SK-N-SH treated with all-trans-retinoic acid at 6 μM for 48 hours (cell line): ENCODE measurements at places on chromosomes 12 and 14.

DNA sequence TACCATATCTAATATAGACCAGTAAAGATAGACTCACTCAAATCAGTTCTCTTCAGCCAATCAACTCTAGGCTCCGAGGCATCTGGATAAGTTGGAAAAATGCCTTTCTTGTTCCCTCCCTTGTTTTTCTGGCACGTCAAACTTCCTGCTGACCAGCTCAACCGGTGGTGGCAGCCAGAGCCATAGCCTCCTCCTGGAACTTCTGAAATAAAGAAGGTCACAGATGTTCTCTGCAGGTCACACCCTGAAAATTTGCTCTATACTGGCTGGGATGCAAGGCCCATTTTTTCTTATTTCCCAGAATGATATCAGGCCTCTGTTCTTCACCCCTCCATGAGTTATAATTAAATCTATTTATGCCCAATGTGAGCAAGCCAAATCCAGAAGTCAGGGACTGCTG lies 81.9 kb downstream of the BMP4 start:
- ATAC-seq, result no peak

GRCh38 chr12:116670859-116671258 lies 67.0 kb downstream of the SPRING1 start:
- no peak for ATAC-seq

- ATAC-seq, result peak; percentile 77; the same call in 2 of the 3 replicates
These were observed 245.9 kb downstream of the NPAS3 start for GRCh38 chr14:33184587-33184986.

DNA sequence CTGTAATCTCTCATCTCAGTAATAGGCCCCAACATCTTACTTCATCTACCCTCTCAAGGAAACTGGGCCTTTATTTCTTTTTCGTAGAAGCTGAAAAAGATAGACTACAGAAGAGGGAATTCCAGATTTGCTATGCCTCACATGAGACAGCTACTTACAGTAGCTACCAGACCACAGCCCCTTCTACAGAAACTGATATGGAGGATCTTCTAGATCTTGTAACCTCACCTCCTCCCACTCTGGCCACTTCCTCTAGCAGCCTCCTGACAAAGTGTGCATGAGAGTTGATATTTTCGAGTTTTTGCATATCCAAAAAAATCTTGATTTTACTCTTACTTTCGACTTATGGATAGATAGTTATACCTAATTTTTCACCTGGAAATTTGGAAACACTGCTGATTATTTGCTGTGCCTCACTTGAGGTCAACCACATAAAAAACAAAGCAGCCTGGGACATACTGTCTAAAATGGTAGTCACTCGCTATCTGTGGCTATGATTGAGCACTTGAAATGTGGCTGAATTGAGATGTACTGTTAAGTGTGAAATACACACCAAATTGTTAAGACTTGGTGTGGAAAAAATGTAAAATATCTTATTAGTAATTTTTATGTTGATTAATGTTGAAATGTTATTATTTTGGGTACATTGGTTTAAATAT lies 86.3 kb upstream of the NID2 start:
- ATAC-seq, result no peak

DNA sequence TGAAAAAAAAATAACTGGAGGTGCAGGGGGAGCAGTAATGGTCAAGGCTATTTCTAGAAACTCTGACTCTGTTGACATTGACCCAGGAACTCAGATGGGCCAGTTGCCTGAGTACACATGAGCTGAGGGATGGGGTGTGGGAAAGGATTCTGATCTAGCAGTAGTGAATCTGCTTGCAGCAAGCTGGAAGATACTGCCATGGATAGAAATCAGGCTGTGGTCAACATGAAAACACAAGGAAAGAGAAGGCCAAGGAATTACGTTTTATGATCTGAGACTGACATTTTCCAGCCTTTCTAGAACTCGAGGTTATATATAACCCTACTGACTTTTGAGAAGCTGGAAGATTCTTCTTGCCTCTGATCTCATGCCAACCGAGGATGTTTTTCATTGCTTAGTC lies 90.0 kb downstream of the ANO6 start:
- ATAC-seq, result no peak

- no peak for ATAC-seq
These were observed 389.2 kb downstream of the RAD51B start for GRCh38 chr14:68208626-68209317.

GRCh38 chr12:24795699-24796347 lies 153.1 kb downstream of the BCAT1 start:
- ATAC-seq, result no peak

- peak; percentile 91 for ATAC-seq
These were observed 426.9 kb upstream of the MIS18BP1 start for GRCh38 chr14:45679853-45680252.

GRCh38 chr12:55036326-55037115 lies 16.7 kb downstream of the NEUROD4 start:
- ATAC-seq, result no peak

- peak; percentile 63 for ATAC-seq
These were observed 72.8 kb downstream of the PAPOLA start for GRCh38 chr14:96574633-96575632.

GRCh38 chr14:53378142-53378541 lies 225.0 kb upstream of the DDHD1 start:
- ATAC-seq, result no peak

- no peak for ATAC-seq
These were observed 597.5 kb upstream of the LMO3 start for GRCh38 chr12:17203497-17203896.

DNA sequence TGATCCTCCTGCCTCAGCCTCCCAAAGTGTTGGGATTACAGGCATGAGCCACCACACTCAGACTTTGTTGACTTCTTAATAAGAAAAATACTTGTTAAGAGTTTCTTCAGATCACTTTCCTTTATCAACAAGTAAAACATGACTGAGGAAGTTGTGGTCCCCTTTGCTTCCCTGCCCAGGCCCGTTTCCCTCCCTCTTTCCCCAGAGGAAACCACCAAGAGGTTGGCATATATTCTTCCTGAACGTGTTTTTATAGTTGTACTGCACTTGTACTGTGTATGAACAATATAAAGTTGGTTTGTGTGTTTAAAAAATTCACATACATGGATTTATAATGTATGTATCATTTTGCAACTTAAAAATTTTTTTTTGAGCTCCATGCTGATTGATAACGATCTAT lies 28.4 kb downstream of the PTPN11 start:
- no peak for ATAC-seq

- ATAC-seq, result no peak
These were observed 50.1 kb upstream of the STAC3 start for GRCh38 chr12:57300961-57301584.

DNA sequence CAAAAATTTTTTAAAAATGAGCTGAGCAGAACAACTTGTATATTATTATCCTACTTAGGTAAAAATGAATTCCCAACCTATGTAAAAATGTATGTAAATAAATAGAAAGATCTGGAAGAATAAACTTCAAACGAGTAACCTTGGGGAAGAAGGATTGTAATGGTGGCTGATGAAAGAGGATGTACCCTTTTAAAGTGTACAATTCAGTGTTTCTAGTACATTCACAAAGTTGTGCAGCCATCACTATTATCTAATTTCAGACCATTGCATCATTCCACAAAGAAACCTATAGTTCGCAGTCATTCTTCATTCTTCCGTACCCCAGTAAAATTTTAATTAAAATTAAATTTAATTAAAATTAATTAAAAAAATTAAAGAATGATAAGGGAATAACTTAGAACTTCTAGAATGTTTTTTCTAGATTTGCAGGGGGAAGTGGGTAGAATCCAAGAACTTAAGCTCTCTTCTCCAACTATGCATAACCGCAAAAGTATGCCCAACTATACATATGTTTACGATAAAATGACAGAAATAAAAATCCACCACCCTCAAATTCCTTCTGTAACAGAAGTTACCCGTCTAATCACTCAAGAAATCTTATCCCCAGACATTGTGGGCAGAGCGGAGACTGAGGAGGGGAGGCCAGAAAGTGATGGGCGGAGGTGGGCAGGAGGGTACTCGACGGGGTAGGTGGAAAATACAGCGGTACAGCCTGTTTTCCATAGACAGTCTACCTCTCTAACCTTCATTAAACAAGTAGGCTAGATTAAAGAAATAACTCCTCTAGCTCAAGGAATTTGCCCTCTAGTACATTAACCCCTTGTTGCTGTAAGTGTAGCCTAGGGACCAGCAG lies 921 bp downstream of the DEPDC4 start:
- peak; percentile 2; the same call in 2 of the 3 replicates for ATAC-seq

GRCh38 chr12:1882405-1882804 lies 36.0 kb downstream of the CACNA2D4 start:
- no peak for ATAC-seq

DNA sequence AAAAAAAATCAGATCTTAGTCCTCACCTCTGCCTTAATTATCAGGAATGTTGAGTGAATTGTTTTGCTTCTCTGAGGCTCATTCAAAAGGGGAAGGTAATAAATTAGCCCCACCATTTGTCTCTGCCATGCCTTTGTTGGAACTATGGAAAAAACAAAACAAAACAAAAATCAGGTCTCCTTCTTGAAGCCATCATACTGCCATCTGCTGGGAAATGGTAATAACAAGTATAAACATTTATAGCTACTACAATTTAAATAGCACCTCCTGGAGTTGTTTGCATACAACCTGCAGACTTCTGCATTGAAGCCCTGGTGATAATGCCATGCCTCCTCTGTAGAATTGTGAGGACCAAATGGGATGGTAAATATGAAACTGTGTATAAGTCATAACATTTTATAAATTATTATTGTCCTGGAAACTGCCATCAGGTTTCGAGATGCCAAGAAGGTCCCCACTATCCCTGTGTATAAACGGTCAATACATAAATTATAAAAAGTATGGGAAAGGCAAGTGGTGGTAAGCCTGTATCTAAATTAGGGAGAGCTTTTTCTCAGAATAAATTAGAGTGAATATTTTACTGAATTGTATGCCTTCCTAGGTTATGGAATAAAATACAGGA lies 87.2 kb upstream of the FGD4 start:
- ATAC-seq, result peak; percentile 82

DNA sequence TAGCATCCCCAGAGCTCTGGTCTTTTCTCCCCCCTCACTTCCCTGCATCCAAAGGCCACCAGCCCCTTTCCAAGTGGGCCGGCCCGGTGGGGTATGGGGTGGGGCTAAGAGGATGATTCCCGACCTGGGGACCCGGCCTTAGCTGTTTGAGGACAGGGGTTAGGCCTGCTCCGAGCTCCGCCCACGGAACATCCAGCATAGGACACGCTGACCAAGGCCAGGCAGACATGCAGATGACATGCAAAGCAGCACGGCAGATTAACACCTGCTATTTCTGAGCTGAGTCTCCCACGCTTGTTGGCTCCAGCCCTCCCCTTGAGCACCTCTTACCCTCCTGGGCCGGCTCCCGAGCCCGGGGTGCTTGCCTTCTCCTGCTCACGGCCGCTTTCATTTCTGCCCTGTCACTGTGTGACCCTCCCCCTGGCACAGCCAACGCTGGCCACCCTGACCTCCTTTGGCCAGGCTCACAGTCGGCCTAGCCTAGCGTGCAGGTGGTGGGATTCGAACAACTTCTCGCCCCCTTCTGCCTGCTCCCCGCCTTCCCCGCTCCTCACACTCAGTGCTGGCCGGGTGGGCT lies 40.2 kb downstream of the TEAD4 start:
- ATAC-seq, result no peak

GRCh38 chr12:124020514-124020949 lies 47.5 kb downstream of the ZNF664 start:
- no peak for ATAC-seq

DNA sequence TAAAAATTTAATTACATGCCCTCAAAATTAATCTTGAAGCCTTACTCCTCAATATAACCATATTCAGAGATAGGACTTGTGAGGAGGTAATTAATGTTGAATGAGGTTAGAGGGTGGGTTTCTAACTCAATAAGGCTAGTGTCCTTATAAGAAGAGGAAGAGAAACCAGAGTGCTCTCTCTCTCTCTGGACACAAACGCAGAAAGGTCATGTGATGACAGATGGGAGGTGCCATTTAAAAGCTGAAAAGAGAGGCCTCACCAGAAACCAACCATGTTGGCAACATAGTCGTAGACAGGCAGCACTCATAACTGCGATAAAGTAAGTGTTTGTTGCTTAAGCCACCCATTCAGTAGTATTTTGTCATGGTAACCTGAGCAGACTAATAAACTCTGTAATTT lies 378.5 kb upstream of the LMO3 start:
- ATAC-seq, result no peak

DNA sequence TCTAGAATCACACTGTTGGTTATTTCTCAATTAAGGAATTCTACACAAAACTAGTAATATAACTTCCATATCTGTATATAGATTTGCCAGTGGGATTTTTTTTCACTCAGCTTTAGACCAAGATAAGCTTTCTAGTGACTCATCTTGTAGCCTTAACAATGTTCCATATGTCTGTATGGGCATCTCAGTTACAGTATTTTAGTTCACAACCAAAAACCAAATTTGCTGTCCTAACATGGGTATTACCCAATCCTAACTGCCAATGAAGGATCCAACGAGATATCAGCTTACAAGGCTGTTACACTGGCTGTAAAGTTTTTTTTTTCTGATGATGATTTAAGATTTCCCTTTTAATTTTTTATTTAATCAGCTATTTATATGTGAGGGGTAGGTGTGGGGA lies 31.5 kb upstream of the KRR1 start:
- ATAC-seq, result no peak

GRCh38 chr12:103677905-103678304 lies 90.8 kb downstream of the STAB2 start:
- no peak for ATAC-seq

- no peak for ATAC-seq
These were observed 925.4 kb downstream of the GALC start for GRCh38 chr14:87067591-87067990.

GRCh38 chr12:7853557-7853956 lies 19.2 kb downstream of the SLC2A14 start:
- no peak for ATAC-seq

- ATAC-seq, result no peak
These were observed 228.4 kb upstream of the FLRT2 start for GRCh38 chr14:85301506-85301905.

- no peak for ATAC-seq
These were observed 23.8 kb downstream of the AACS start for GRCh38 chr12:125089083-125089482.

DNA sequence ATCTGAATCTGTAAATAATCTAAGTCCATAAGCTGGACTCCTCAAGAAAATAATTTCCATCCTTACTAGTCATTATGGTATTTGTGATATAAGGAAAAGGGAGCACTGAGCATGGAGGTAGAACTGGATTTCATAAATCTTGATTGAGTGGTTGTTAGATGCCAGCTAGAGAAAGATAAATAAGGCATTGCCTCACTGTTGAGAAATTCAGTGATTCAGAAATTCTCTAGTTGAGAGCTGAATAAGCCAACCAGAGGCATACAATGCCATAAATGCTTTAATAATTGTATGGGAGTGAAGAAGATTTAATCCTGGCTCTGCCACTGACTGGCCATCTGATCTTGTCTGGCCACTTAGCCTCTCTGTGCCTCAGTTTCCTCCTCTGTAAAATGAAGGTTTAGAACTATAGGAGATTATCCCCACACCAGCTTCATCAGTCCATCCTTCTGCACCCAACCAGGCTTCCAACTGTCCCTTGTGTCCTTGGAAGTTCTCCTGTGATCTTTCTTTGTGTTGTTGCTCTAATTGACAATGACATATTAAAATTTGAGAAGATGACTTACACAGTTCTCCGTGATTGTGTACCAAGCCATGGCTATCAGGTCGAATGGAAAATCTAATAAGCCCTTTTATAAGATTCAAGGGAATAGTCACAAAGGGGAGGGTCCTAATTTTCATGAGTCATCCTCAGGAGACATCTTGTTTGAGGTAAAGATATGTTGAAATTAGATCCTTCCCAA lies 394.3 kb downstream of the EGLN3 start:
- peak; percentile 77 for ATAC-seq
